Ascending aorta (tissue), 2 donors: ENCODE measurements at places on chromosomes 2 and 18. TPM values are rescaled to one million over a fixed set of nuclear protein-coding genes. Genes with fewer than 3 reads are reported as not detected.

GRCh38 chr2:151906633-151906998 is 78.4 kb upstream of the ARL5A start:
- no peaks in the 10 kb centered on the region for H3K4me1 ChIP-seq
- peak overlapping the region; percentile 3 for H3K27ac ChIP-seq
- H3K36me3 ChIP-seq: no peaks in the 10 kb centered on the region

- peaks cover 7% of the 10 kb centered on the region for H3K4me1 ChIP-seq
- no peak for DNase-seq
- no peaks in the 10 kb centered on the region for H3K27me3 ChIP-seq
- H3K4me3 ChIP-seq: no peak overlapping the region
These were observed 54.2 kb downstream of the MRPL35 start for GRCh38 chr2:86253424-86253823.

The BUB1 gene
- total RNA-seq: not detected

The LOXHD1 gene
- not detected for total RNA-seq

DNA sequence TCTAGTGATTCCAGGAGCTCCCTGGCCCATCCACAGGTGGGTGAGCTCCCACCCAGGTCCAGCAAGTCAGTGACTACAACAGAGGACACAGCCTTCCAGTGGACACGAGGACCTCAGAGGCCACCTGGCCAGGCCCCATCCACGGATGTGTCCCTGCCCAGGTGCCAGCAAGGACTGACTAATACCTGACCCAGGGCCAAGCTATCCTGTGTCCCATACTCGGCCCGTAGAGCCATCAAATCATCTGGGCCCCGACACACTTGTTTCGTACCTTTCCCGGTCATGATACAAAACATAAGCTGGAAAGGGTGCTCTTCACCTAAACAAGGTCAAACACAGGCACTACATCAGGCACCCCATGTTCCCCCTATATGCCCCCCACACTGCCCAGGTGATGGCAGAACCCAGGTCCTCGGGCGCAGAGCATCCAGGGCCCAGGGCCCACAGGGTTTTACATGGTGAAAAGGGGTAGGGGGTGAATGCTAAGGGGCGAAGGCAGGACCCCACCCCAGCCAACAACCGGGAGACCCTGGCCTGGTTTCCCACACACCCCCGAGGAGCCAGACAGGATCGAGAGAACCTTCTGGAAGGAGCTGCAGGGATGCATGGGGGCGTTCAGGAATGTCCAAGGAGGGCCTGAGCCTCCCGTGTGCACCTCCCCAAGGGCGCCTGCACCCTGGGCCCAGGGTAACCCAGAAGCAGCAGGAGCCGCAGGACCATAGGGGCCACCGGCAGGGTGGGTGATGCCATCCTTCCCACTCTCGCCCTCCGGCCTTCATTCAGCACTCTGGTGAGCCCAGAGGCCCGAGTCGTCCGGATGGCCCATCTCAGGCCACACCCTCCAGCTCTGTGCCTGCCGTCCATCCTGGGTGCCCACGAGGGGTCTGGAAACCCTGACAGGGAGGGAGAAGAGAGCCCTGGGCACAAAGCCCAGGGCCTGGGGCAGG is 94.3 kb downstream of the HDAC4 start:
- DNase-seq: no peak
- H3K36me3 ChIP-seq: no peaks in the 10 kb centered on the region
- no peak overlapping the region for H3K27ac ChIP-seq
- no peak overlapping the region for H3K4me3 ChIP-seq
- no peaks in the 10 kb centered on the region for H3K27me3 ChIP-seq
- no peaks in the 10 kb centered on the region for H3K4me1 ChIP-seq

GRCh38 chr2:26631401-26632170 is 9.6 kb downstream of the CIB4 start:
- H3K4me1 ChIP-seq: no peaks in the 10 kb centered on the region
- DNase-seq: no peak
- H3K36me3 ChIP-seq: no peaks in the 10 kb centered on the region
- H3K4me3 ChIP-seq: no peak overlapping the region

GRCh38 chr18:37598966-37599896 is 33.6 kb upstream of the CELF4 start:
- no peaks in the 10 kb centered on the region for H3K27me3 ChIP-seq
- H3K4me1 ChIP-seq: no peaks in the 10 kb centered on the region
- no peaks in the 10 kb centered on the region for H3K36me3 ChIP-seq
- H3K27ac ChIP-seq: no peak overlapping the region
- H3K4me3 ChIP-seq: no peak overlapping the region
- DNase-seq: no peak

The RESP18 gene
- total RNA-seq: not detected

The CENPO gene
- not detected for total RNA-seq

GRCh38 chr18:77346208-77346810 is 96.7 kb downstream of the GALR1 start:
- H3K27ac ChIP-seq: no peak overlapping the region
- no peaks in the 10 kb centered on the region for H3K27me3 ChIP-seq
- DNase-seq: no peak
- no peaks in the 10 kb centered on the region for H3K36me3 ChIP-seq
- no peak overlapping the region for H3K4me3 ChIP-seq

GRCh38 chr18:3983351-3983969 is 471.6 kb downstream of the DLGAP1 start:
- H3K36me3 ChIP-seq: no peaks in the 10 kb centered on the region
- DNase-seq: no peak
- no peak overlapping the region for H3K4me3 ChIP-seq
- no peaks in the 10 kb centered on the region for H3K4me1 ChIP-seq

The LRRTM4 gene
- total RNA-seq: not detected

The ARHGAP25 gene
- 8.3 TPM for total RNA-seq

The EDAR gene
- total RNA-seq: not detected

The SAG gene
- not detected for total RNA-seq

DNA sequence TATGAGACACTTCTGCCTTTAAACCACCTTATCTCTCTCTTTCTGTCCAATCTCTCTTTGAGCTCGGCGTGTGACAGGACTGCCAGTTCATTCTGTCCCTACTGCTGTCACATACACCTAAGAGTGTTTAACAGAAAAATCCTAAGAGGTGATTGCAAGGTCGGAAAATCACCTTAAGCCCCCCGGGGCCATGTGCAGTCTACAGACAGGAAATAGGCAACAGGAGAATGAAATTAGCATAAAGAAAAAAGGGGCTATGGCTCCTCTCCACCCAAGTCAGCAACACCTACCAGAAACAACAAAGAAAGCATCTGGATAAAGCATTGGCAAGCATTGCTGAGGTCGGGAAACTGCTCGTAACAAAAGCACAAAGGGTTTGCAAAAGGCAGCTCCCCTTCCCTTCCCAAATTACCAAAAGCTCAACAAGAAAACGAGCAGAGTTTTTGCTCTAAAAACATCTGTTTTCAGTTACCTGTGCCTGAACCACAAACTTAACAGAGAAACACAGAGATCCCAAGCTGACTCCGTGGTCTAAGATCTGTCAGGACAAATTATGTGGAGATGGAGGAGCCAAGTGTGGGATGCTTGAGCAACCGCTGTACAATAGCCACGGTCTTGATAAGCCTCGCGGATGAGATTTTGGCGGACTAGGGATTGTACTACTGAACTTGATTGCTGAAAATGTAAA is 30.4 kb downstream of the ANKRD44 start:
- H3K27ac ChIP-seq: no peak overlapping the region
- DNase-seq: no peak
- H3K36me3 ChIP-seq: no peaks in the 10 kb centered on the region
- H3K27me3 ChIP-seq: no peaks in the 10 kb centered on the region
- no peak overlapping the region for H3K4me3 ChIP-seq

The C1QL2 gene
- 11.6 TPM for total RNA-seq
